Metanephros (tissue), 2 donors: ENCODE measurements at places on chromosomes 1 and 21. TPM values are rescaled to one million over a fixed set of nuclear protein-coding genes. Genes with fewer than 3 reads are reported as not detected.

S100A2 gene
- 5.3 TPM for total RNA-seq

NOS1AP gene
- total RNA-seq: 5.3 TPM

OR6N1 gene
- not detected for total RNA-seq

CCDC181 gene
- 1.5 TPM for total RNA-seq

PGLYRP4 gene
- not detected for total RNA-seq
